ENCODE measurements at places on chromosomes 6 and 20. TPM values are rescaled to one million over a fixed set of nuclear protein-coding genes. Genes with fewer than 3 reads are reported as not detected.

DNA sequence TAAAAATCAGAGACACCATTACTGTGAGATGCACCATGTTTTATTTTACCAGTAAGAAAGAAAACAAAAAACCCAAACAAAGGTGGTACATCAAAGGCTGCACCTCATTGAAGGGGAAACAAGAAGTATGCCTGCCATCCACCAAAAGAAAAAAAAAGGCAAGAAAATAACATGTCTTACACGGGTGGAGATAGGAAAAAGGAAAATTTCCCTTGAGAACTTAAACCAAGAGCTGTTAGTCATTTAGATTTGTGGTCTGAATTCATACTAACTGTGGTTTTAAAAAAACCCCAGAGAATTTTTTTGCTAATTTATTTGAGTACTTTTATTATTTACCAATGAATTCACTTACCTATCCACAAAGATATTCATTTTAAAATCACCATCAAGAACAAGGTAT, 144.0 kb downstream of the LRRC1 start:
- DNase-seq = no peak

GRCh38 chr20:51914758-51915157, 112.4 kb upstream of the SALL4 start:
- DNase-seq = no peak

- no peak for DNase-seq
Observed at GRCh38 chr20:44597516-44597915, 15.1 kb downstream of the PKIG start.

DNA sequence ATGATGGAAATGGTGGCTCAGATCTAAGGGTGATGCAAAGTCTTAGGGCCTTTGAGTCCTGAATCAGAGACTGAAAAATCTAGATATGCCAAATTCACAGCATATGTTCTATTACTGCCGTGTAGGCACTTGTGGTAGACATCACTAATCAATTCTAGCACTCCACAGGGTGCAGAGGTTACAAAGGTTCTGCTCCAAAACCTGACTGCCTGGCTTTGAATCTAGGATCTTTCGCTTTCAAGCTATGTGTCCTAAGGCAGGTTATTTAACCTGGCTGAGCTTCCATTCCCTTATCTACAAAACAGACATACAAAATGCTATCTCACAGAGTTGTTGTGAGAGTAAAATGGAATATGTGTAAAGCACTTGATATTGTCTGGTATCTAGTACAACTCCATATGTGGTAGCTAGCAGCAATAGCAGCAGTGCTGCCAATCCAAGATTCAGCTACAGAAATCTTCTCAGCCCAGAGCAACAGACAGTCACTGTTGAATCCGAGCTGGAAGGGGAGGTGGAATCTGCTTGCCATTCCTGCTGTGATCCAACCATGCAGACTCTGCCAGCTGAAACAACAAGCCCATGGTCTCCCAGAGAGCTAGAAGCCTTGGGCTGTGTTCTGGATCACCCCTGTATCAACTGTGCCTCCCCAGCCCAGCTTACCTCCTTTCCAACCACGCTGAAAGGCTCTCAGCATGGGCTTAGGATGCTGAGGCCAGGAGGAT, 206.9 kb downstream of the TFAP2C start:
- DNase-seq = no peak

DNA sequence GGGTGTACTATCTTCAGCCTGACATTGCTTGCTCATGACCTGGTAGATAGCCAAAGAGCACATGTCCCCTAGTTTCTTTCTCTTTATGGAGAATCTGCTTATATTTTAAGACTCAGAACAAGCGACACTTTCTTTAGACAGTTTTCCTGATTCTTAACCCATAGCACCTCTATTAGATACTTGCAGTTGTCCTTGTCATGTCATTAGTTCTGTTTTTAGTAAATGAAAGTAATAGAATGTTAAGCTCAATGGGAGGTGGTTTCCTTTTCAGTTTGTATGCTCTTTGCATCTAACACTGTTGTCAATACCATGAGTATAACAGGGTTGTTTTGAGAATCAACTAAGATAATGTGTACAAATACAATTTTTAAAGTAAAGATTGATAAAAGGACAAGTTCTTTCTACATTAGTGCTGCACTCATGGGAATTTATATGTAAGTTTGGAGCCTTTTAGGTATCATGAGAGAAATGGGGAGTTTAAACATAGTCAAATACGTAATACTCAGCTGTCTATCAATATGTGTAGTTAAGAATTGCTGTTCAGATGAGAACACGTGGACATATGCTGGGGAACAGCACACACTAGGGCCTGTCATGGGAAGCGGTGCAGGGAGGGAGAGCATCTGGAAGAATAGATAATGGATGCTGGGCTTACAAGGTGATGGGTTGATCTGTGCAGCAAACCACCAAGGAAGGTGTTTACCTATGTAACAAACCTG, 124.3 kb downstream of the GRM1 start:
- no peak for DNase-seq

DNA sequence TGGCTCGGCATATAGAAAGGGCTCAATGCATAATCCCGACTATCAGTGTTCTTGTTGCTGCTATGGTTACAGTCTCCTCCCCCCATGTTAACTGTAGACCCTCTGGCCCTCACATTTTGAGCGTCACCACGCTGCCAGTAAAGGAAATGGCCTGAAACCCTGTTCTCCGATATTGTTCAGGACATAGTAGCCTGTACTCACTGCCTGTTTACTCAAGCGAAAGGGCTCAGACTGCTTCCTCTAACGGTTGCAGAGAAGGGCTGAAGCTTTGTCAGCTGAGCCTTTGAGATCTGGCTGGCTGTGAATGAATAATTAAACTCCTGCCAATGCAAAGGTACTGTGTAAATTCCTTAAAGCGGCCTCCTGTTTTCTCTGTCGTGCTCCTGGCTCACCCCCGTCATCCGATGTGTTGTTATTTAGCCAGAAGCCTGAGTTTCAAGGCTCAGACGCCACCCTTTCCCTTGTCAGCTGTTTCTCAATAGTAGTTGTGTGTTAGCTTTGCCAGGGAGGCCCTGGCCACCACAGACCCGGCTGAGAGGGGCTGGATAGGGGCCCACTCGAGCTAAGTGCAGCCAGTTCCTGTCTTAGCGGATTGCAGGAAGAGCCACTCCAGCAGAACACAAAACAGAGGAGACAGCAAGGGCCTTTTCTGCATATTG, 31.2 kb upstream of the RALGAPA2 start:
- peak; percentile 27 for DNase-seq

The GPX5 gene
- total RNA-seq = not detected

The PTPRT gene
- total RNA-seq = 0.56 TPM

The MUC21 gene
- total RNA-seq = not detected
